ENCODE measurements at places on chromosomes 3 and 15.
A peak's percentile ranks its signal among the peaks of the same experiment; 100 is the strongest.

DNA sequence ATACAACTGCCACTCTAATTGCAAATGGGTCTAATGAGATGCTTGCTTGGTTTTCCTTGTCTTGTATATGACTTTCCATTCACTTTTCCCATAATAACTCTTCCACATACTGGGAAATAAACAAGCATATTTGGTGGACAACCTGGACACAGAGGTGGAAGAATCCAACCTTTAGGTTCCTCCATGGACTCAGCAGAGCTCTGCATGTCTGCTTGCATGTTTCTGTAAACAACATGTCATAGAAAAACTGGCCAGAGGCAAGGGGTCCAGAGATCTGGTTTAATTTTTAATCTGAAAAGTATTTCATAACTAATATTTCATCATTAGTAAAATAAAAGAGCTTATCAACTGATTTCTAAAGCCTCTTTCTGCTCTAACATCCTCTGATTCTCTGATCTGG is 30.2 kb downstream of the GOLIM4 start:
- DNase-seq: no peak

- no peak for DNase-seq
These were observed at the start of gene GRAMD2A for GRCh38 chr15:72197460-72198355. Gene GRAMD2A, minus strand, starts transcription at chr15:72197787.

DNA sequence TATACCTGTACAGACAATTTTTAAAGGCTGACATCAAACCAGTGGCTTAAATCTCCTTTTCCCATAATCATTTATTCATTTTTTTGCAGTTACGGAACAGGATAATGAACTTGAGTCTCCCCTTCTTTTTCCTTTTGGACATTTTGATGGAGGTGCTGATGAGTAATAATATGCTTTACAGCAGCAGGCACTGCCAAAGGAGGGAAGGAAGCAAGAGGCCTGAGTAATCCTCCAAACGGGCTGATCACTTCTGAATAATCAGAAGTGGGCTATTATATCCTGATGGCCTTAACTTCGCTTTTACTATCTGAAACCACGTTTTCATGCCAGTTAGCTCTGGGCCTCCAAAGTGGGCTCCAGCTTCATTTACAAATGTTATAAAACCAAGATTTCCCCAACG is 527.2 kb downstream of the FOXP1 start:
- no peak for DNase-seq

GRCh38 chr15:36506733-36507356 is 72.6 kb upstream of the CDIN1 start:
- no peak for DNase-seq

GRCh38 chr3:41441568-41441967 is 242.3 kb downstream of the CTNNB1 start:
- no peak for DNase-seq

DNA sequence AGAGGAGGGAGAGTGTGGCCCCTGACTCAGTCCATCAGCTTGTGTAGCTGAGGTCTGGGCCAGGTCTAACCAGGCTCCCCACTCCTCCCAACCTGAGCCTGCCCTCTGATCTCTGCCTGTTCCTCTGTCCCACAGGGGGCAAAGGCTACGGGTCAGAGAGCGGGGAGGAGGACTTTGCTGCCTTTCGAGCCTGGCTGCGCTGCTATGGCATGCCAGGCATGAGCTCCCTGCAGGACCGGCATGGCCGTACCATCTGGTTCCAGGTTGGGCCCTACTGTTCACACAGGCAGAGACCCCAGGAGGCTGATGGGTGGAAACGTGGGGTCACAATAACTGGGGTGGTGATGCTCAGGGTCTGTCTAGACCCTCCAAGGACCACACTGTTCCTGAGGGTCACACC is 6.8 kb downstream of the NEIL1 start:
- no peak for DNase-seq

GRCh38 chr3:157767607-157768006 is 264.4 kb upstream of the VEPH1 start:
- DNase-seq: no peak

DNA sequence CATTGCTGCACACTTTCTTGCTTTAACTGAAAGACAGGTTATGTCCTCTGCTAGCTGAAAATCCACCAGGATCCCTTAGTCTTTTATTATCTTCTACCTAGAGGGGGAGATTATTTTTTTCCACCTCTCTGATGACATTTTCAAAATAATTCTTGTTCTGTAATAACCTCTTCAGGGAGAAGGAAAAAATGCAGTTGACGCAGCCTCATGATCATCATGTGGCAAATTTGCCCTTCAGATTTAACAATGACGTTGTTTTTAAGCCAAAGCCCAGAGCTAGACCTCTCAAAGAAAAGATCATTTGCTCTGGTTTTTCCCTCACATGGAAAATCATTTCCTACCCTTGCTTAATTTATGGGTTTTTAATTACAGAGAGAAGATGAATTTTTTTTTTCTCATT is 724.9 kb downstream of the NLGN1 start:
- DNase-seq: no peak

- no peak for DNase-seq
These were observed 2.1 kb upstream of the CMTM8 start for GRCh38 chr3:32236377-32236776.

DNA sequence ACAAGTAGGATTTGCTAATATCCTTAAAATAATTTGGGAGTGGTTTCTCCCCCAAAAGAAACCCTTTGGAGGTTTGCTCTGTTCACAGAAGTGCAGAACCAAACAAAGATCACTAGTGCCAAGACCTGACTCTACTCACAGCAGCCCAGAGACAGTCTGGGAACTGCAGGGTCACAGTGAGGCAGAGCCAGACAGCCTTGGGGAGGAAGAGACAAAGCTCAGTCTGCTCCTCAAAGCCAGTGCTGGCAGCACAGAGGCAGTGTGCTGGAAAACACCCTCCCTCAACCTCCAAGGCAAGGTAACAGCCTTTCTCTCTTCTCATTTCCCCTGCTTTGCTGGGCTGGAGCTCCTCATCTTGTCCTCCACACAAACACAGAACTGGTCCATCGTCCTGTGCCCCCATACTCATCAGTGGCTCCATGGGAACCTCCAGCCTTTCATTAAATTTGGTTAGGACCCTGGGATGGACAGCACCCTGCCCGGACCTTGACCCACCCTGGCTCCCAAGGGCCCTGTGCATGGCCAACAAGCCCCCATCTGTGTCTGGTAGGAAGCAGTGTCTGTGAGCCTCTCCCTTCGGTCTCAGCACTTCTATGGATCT is 12.6 kb downstream of the RAB6B start:
- peak; percentile 36 for DNase-seq

DNA sequence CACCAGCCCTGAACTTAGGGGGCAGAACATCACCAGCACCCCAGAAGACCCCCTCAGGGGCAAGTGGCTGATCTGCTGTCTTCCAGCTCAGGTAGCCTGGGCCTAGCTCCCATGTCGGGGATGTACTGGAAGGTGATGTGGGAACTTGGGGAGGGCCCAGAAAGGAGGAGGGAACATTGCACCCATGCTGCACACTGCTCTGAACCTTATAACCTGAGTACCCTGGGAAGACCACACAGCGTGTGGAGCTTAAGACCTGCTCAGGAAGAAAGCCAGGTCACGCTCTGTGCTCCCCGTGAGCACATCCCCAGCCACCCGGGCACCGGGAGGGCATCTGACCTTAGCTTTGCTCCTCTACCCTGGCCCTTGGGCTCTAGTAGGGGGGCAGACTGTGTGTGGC is 159.4 kb downstream of the ATP10A start:
- DNase-seq: no peak

GRCh38 chr3:60650171-60650570 is 601.1 kb downstream of the FHIT start:
- DNase-seq: no peak

- DNase-seq: no peak
These were observed 152.8 kb upstream of the GOLGA6L4 start for GRCh38 chr15:84082739-84083138.

DNA sequence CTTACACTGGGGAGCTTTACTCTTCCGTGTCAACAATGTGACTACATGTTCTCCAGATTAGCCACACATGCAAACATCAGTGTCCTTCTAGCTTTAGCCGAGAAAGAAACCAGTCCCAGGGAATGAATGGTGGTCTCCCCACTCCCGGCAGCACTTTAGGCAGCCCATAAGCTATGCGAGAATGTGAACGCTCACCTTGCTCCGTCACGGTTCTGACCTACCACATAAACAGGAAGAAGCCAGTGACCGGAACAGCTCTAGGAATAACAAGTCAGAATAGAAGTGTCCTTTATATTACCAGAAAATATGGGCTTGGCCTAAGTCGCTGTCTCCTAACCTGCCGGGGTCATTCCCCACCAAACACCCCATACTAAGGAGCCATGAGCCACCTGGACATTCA is 98.0 kb upstream of the ABHD17C start:
- DNase-seq: no peak

- no peak for DNase-seq
These were observed 87.8 kb downstream of the ADCY5 start for GRCh38 chr3:123361071-123361470.

DNA sequence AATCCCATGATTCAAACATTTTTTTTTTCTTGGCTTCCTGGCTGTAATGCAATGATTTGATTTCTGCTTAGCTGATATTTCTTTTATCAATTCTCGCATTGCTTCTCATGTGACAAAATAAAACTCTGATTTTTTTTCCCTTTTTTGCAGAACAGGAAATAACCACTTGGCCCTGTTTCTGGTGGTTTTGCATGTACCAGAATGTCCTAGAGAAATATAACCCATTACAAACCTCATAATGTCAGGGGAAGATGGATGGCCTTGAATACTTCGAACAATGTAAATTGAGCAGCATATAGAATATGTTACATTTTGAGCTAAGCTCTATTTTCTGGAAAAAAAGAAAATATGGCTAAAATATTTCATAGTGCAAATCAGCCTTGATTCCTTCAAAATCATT is 275.6 kb downstream of the RAP2B start:
- no peak for DNase-seq

GRCh38 chr3:46970391-46971091 is 6.0 kb downstream of the CCDC12 start:
- DNase-seq: no peak

GRCh38 chr3:170802164-170803151 is 67.5 kb downstream of the RPL22L1 start:
- no peak for DNase-seq

DNA sequence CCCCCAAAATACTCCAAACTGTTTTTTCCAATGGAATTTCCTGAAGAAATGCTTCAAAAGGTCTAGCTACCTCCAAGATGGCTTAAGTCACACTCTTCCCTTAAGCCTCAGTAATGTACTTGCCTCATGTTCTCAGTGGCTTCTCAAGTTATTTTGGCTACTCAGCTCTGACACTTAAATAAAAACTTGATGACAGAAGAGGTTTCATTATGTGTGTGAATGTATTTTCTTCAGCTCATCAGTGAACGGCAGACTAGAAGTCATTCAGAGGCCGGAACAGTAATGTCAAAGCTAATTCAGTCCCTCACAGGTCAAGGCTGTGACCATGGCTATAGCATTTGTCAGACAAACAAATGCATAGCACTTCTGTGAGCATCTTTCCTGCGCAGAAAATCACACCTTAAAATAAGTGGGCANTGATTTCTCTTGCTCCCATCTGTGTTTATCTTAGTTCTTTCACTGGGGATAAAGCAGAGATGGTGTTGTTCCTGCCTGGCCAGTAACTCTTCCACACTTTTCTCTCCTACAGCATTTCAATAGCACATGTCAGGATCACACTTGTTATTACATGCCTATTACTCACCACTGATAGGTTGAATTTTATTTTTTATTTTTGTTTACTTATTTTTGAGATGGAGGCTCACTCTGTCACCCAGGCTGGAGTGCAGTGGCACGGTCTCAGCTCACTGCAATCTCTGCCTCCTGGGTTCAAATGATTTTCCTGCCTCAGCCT is 68.5 kb upstream of the PLCL2 start:
- no peak for DNase-seq

GRCh38 chr3:107919239-107919638 is 171.6 kb downstream of the CD47 start:
- DNase-seq: no peak

- DNase-seq: no peak
These were observed 14.3 kb downstream of the ITIH4 start for GRCh38 chr3:52816199-52816598.

DNA sequence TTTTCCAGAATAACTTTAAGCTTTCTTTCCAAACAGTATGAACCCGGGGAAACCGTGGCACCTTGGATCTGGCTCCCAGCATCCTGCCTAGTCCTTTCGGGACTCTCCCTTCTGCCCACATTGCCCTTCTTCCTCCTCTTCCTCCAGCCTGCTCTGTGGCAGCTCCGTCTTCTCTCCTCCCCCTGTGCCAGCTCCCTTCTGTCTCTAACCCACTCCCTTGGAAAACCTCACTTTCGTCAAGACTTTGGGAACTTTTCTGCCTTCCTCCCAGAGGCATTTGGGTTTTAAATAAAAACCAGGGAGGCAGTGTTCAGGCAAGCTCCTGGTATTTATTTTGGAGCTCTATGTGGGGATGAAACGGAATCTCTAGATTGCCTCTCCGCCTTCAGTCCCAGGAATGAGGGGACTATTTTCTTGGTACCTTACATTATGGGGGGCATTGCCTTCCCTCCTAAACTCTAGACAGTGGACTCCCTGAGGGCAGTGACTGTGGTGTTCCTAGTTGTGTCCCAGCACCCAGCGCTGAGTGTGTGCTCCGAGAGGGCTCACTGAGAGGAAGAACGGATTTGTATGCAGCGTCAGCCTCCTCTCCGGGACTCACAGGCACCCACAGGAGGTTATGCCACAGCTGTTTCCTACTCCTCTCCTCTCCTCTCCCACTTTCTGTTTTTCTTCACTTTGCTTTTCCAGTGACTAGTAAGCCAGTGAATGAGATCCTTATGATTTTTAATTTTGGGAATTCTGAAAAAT is 105.4 kb upstream of the MRPS22 start:
- DNase-seq: no peak

GRCh38 chr15:77426377-77426776 is 5.7 kb downstream of the HMG20A start:
- DNase-seq: no peak

- no peak for DNase-seq
These were observed 40.6 kb upstream of the TMEM108 start for GRCh38 chr3:132997404-132998185.

DNA sequence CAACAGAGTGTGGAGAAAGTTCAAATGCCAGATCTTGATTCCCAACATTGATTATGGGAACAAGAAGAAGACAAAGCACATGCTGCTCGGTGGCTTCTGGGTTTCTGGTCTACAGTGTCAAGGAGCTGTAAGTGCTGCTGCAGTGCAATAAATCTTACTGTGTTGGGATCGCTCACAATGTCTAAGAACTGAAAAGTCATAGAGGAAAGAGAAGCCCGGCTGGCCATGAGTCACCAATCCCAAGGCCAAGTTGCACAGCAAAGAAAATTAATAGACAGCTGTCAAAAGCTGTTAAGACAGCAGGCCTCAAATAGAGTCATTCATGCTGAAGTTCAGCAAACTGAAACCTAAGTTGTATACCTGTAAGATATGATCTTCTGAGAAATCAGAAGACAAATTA is 33.2 kb upstream of the SPPL2A start:
- DNase-seq: no peak

DNA sequence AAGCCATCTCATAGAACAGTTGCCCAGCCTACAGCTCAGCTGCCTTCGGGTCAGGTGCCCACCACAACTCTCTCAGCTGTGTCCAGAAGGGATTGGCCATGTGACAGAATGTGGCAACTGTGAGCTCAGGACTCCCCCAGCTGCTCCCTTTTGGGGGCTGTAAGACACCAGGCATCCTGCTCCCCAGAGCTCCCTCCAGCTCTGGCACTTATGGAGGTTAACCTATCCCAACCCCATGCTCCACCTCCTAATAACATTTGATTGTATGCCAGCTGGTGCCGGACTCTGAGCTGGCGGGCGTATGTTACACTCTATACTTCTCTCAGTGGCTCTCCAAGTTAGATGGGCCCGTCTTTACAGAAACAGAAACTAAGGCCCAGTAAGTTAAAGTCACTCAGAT is 222.8 kb downstream of the FAM43A start:
- no peak for DNase-seq

GRCh38 chr15:29364426-29365078 is 94.9 kb upstream of the NSMCE3 start:
- no peak for DNase-seq

Measured in aorta (tissue), 5 donors.